Stimulated activated CD8-positive, alpha-beta memory T cell treated with anti-CD3 and anti-CD28 coated beads, Interleukin-15, amount 100 ng/mL, for 4 hours (primary cell): ENCODE measurements at places on chromosomes 4 and X.

DNA sequence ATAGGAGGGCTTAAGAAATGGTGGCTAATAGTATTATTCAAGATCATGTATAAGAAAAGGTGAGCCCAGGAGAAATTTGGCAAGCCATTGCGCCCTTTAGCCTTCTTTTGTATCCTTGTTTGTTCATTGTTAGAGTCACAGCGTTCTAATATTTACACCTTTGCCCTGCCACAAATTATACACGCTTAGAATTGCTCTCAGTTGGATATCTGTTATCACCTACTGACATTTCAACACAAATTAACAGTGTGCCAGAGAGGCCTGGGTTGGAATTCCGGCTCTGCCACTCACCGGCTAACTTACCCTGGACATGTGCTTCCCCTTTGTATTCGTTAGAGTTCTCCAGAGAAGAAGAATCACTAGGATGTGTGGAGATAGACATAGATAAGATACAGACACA, 148.7 kb upstream of the KIT start:
- DNase-seq: no peak

GRCh38 chrX:137305404-137305803, 260.5 kb upstream of the ZIC3 start:
- DNase-seq: no peak

DNA sequence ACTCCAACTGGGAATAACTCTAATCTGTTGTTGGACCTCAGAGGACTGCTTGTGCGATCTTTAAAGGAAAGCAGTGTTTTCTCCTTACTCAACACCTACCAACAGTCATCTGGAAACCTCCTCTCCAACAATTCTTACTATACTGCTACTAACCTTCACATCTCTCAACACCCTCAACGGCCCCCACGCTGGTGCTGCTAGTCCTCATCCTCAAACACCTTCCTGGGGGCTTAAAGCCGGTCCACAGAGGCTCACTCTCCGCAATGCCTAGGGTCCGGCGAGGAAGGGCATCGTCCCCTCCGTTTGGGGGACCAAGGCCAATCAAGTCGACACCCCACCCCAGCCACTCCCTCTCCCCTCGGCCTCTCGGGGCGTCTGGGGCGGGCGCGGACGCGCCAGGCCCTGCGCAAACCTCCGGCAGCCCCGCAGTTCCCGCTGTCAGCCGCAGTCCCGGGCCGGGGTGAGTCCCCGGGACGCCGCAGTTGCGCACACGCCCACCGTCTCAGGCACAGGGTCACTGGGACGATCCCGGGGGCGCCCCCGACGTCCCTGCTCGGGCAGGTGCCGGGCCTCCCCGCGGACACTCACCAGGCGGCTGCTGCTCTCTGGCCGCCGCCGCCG, 418 bp downstream of the TAB3 start:
- DNase-seq: no peak

GRCh38 chr4:150167054-150167453, 88.8 kb downstream of the DCLK2 start:
- no peak for DNase-seq

DNA sequence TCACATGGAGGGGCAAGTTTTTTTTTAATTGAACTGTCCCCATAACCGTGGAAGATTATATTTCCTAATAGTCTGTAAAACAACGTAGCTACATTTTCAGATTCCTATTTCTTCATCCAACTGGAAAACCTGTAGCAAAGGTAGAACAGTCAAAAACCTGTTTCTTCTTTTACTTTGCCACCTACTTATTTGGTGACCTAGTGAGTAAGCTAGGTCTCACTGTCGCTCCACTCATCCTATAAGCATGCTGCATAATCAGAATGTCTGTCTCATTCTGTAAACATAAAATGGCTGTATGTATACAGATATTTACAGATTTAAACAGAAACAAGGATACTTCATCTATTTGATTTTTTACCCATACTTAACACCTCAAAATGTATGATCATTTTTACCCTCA, 20.4 kb downstream of the MAML3 start:
- DNase-seq: no peak

- no peak for DNase-seq
Measured at GRCh38 chrX:6954836-6955235, 192.7 kb upstream of the STS start.

GRCh38 chr4:89216866-89217265, 90.7 kb downstream of the GPRIN3 start:
- DNase-seq: no peak

GRCh38 chr4:7243609-7244330, 51.4 kb downstream of the SORCS2 start:
- no peak for DNase-seq

GRCh38 chr4:145930592-145930991, 8.0 kb downstream of the ZNF827 start:
- DNase-seq: no peak

DNA sequence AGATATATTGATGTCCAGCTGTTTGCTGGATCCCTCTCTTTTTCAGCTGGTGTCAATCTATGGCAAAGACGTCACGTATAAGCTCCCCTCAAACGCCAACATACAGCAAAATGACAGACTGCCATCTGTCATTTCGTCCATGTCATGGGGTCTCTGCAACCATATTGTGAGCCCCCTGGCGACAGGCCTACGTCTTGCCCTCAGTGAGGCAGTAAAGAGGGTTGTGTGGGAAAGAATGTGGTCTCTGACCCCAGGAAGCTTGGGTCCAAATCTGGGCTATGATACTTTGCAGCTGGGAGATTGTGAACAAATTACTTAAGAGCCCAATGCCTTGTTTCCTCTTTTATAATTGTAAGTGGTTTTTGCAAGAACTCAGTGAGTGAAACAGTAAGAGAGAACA, 7.4 kb downstream of the SUPT20HL2 start:
- no peak for DNase-seq

GRCh38 chr4:147103403-147103946, 157.8 kb upstream of the TTC29 start:
- DNase-seq: no peak

DNA sequence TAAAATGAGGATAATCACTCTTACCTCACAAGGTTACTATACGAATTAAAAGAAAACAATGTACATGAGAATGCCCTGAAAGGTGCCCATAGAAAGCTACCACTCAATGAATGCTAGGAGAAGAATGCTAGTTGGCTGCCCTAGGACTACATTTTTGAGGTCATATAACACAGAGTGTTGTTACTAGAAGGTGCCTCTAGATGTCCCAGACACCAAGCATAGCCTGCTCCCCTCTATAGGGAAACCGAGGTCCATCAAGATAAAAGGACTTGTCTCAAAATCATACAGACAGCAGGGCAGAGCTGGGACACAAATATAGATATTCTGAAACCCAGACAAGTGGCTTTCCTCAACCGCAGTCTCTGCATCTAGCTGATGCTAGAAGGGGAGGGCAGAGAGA, 147.0 kb upstream of the ARHGEF9 start:
- DNase-seq: no peak

- DNase-seq: no peak
Measured at GRCh38 chrX:36974911-36975310, 33.3 kb upstream of the FAM47C start.

DNA sequence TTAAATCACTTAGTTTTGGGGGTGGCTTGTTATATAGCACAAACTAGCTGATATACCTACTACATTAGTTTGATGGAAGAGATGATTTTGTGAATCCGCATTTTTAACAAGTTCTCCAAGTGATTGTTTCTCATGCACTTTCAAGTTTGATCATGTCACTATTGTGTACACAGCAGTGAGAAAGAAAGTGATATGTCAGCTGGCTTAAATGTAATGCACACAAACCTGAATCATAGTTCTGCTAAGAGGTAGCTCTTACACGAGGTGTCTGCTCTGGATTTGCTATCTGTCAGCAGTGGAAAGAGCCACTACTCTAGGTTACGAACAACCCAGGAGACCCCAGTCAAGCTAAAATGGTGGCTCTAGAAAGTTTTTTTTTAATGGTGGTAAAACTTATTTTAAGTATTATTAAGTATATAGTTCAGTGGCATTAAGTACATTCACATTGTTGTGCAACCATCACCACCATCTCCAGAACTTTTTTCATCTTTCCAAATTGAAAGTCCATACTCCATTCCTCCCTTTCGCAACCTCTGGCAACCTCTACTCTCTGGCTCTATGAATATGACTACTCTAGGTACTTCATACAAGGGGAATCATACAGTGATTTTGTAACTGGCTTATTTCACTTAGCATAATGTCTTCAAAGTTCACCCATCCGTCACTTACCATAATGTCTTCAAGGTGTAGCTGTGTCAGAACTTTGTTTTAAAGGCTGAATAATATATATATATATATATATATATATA, 147.3 kb downstream of the HS6ST2 start:
- DNase-seq: no peak

- no peak for DNase-seq
Measured at GRCh38 chr4:7403001-7403400, 31.7 kb downstream of the PSAPL1 start.

DNA sequence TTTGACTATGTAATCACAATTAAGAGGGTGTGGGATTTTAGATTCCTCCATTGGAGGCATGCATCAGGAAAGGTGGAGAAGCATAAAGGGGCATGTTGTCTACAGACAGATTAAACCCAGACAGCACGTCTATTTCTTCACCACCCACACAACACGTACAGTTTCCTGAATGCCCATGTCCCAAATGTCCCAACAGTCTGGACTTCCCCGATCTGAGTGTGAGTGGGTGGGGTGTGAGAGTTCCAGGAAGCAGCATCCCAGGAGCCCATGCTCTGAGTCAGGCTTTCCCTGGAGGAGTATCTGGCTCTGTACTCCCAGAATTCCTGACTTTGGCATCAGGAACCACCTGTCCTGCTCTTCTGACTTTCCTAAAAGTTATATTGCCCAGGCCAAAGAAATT, 30.8 kb upstream of the NDP start:
- no peak for DNase-seq

GRCh38 chr4:162075726-162076125, 88.1 kb downstream of the FSTL5 start:
- DNase-seq: no peak

- DNase-seq: no peak
Measured at GRCh38 chrX:139826065-139827044, 106.5 kb downstream of the ATP11C start.

- no peak for DNase-seq
Measured at GRCh38 chr4:121272526-121272925, 108.3 kb downstream of the QRFPR start.

DNA sequence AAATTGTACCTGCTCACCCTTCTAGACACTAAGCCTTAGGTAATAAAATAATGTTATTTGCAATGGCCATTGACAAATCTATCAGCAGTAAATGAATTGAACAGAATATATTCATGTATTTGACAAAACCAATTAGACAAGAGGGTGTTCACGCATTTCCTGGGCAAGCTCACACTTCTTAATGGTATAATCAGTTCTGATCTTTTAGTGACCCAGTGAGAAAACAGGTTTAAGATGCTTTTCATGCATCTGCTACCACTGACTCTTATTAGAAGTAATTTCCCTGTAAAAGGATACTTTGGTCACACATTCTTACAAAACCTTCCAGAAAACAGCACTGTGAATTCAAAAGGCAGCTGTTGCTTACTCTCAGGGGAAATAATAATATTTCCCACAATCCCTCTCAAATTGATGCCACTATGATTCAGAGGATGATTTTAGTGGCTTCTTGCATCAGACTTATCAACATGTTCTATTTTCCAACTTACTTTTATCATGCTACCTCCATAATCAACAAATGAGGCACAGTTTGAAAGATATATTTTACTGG, 313.9 kb upstream of the NWD2 start:
- no peak for DNase-seq

DNA sequence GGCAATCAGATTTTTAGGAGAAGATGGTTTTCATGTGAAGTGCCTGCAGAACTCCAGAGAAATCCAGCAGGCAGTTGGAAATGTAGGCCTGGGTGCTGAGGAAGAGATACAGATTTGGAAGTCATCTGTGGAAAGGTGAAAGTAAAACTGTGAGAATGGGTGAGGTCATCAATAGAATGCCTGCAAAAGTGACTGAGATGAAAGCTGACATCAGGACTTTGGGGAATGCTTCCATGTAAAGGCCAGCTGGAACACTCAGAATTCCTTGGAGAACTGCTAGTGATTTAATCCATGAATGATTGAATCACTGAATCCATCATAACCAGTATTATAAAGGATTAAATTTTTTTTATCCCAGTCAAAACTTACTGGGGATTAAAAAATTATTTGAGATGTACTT, 124.5 kb upstream of the GIMD1 start:
- no peak for DNase-seq

GRCh38 chr4:78092850-78093249, 35.7 kb downstream of the FRAS1 start:
- no peak for DNase-seq

- no peak for DNase-seq
Measured at GRCh38 chrX:1281521-1281920, 12.9 kb downstream of the CSF2RA start.

GRCh38 chr4:950136-951020, 18.1 kb downstream of the TMEM175 start:
- no peak for DNase-seq

DNA sequence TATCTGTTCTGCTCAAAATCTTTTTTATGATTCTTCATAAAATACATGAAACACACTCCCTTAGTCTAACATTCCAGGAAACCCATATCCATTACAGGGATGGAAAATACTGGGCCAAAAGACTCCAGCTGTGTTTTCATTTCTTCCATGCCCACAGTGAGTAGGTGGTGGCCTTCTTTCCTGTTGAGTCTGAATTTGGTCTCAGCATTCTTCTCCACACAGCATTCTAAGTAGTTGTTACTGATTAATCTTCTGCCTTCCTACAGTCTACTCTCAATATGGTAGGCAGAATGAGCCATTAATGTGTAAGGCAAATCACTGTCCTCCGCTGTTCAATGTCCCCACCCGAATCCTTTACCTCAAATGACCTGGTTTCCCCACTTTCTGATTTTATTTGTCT, 370.6 kb upstream of the RPS6KA3 start:
- DNase-seq: no peak

GRCh38 chrX:150150076-150150779, 211.9 kb upstream of the EOLA2 start:
- no peak for DNase-seq

DNA sequence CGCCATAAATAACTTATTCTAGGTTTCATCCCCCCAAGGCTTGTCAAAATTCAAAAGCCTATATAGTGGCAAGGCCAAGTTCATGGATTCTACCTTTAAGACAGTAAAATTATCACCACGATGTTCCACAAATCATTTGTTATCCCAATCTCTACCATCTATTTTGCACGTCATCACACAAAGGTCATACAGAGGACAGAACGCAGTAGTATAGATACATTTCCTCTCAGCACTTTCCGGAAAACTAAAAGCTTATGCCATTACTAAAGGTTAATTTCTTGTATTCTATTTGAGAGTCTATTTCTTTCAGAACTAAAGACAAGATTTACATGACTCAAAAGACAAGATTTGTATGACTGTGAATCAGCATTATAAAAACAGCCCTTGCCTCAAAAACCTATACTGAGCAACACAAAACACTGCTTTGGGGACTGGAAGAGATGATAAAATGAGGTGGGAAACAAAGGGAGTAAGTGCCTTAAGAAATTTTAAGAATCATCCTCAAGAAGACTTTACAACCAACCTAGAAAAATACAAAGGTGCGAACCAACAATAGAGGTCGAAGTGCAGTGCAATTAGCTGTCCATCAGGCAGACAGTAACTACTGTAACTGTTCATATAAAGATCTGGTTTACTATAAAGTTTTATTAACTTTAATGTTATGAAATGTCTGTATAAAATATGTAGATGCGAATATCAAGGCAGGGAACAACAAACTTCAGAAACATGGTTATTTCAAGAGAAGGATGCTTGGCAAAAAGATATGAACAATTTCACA, 7.6 kb downstream of the UBE2D3 start:
- no peak for DNase-seq
